ENCODE measurements at places on chromosomes 3 and 15.
A peak's percentile ranks its signal among the peaks of the same experiment; 100 is the strongest.

DNA sequence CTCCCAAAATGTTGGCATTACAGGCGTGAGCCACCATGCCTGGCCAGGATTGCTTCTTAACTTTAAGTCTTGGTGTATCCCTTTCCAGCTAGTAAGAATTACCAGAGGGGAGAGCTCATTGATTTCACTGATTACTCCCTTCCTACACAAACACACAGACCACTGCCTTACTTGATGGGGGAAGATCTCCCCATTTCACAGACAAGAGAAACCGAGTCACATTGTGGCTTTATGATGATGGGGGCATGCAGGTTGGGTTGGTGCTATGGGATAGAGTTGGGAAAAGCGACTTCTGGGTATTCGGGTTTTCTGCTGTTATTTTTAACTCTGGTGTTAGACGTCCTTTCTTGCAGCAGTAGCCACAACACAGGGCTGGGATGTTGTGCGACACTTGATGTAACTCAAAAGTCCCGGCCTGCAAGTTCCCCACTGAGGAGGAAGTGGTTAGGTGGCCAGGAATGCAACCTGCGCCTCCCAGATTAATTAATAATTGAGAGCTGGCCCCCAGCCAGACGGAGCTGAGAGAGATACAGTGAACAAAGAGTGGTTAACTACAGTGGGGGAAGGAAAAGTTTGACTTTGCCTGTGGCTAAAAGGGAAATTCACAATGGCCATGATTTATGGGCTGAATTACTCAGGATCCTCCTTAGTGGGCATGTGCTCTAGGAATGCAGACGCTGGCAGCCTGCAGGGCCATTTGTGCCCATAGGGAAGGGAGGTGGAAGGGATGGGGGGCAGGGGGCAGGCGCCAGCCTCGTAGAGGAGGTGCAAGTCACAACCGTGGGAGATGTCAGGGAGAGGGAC lies 63.6 kb downstream of the SMAD6 start:
- DNase-seq: no peak

GRCh38 chr15:37877851-37878741 lies 56.3 kb upstream of the TMCO5A start:
- DNase-seq: no peak

- no peak for DNase-seq
Measured at GRCh38 chr3:100354850-100355249, 20.3 kb downstream of the NIT2 start.

DNA sequence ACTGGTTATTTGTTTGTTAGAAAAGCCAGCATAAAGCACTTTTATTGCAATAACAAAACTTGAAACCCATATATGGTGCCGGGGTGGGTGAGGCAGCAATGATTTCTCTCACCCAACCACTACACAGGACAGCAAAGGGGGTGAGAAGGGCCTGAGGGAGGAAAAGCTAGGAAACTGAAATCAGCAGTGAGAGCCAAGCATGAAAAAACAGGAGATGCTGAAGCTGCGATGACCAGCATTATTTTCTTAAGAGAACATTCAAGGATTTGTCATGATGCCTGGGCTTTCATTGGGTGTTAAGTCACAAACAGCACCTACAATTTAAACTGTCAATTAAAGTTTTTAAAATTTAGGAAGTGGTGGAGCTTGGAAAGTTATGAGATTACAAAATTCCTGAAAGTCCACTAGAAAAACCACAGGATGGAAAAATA lies 11.9 kb upstream of the TM4SF4 start:
- no peak for DNase-seq

DNA sequence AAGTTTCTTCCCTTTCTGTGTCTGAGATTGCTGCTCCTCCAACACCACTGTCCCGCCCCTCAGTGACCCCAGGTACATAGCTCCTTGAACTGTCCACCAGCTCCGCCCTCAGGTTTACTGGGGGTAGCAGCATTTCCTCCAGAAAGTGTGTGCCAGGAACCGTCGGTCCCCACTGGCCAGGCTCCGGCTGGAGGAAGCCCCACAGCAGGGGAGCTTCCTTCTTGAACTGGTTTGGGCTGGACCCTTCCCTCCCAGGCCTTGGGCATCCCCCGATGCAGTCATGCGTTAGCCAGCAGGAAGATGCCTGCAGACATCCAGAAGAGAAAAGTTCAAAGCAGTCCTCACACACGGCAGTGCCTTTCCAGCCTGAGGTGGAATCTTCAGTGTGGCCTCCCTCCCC lies 19.7 kb downstream of the PAK6 start:
- no peak for DNase-seq

GRCh38 chr3:149575213-149575960 lies 82.4 kb downstream of the WWTR1 start:
- no peak for DNase-seq

GRCh38 chr15:63054985-63055384 lies 12.4 kb downstream of the TPM1 start:
- DNase-seq: no peak

- no peak for DNase-seq
Measured at GRCh38 chr15:61556037-61556648, 327.0 kb upstream of the RORA start.

DNA sequence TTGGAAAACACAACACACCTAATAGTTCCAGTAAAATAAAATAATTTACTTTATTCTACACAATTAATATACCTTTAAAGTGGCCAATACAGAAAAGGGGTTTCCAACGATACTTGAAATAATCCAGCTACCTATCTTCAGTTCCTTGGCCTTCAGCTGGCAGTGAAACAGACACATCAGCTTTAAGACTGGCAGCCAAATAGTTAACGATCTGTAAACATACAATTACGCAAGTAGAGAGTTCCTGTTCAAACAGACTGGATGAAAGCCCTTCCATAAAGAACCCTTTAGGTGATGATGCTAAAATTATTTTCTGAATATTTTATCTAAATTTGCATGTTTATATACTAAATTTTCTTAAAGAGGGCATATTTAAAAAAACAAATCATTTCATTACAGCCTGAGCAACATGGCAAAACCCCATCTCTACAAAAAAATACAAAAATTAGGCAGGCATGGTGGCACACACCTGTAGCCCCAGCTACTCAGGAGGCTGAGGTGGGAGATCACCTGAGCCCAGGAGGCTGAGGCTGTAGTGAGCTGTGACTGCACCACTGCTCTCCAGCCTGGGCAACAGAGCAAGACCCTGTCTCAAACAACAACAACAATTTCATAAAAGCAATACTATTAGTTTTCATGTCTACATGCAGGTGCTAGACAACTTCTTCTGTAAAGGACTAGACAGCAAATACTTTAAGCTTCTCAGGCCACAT lies 12.9 kb downstream of the DYNC1LI1 start:
- DNase-seq: no peak

GRCh38 chr3:118400886-118401285 lies 633.8 kb downstream of the IGSF11 start:
- no peak for DNase-seq

DNA sequence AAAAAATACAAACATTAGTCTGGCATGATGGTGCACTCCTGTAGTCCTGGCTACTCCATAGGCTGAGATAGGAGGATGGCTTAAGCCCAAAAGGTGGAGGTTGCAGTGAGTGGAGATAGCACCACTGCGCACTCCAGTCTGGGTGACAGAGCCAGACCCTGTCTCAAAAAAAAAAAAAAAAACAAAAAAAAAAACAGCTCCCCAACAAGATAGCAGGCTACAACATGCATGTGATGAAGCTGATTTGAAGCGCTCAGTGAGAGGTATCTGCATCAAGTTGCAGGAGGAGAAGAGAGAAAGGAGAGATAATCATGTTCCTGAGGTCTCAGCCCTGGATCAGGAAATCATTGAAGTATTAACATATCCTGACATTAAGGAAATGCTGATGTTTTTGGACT lies 608 bp upstream of the PPCDC start:
- DNase-seq: no peak

GRCh38 chr3:28057539-28057938 lies 183.9 kb upstream of the CMC1 start:
- DNase-seq: no peak

DNA sequence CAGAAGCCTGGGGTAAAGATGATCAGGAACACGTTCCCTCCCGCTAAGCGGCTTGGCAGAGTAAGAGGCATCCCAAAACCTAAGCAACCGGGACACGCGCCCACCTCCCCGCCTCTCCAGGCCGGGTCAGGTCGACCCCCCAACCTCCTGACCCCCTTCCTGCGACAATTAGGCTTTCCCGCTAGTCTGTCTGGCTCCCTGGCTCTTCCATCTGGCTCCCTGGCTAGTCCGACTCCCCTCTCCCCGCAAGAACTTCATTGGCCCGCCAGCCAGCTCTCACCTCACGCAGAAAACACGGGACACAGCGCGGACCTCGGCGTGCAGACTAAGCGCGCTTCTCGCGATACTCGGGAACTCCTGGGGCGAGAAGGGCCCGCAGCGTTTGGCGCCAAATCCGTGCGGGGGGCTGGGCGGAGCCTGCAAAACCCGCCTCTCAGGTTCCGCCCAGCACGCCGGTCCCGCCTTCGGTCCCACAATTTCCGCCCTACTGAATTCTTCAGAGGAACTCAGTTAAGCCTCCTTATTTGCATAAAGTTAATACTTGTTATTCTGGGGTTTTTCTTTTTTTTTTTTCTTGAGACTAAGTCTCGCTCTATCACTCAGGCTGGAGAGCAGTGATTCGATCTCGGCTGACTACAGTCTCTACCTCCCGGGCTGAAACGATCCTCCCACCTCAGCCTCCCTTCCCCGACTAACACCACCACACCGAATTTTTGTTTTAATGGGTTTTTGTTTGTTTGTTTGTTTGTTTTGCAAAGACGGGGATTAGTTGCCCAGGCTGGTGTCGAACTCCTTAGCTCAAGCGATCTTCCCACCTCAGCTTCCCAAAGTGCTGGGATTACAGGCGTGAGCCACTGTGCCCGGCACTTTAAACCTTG lies at the start of gene TIPIN:
TIPIN (minus strand) TSS at position 327 of the 878 bp plus-strand sequence. CDS start 3,738 bp downstream, outside the sequence.
- peak; percentile 98 for DNase-seq

GRCh38 chr3:189624130-189624529 lies 7.1 kb upstream of the TP63 start:
- no peak for DNase-seq

DNA sequence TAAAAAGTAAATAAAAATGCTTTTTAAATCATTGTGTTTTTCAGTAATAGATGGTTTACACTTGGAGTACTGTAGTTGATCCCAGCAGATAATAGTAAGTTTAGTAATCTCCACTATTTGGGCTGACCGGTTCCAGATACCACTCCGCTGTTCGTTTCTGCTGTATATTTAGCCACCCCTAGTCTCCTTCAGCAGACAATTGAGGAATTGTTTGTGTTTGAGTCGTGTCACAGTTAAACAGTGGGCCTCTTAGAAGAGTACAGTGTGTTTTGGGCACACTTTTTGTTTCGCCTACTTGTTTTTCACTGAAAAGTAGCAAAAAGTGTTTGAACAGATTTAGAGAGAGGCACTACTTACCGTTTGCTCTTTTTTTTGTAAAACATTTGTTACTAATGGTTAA lies 33.2 kb downstream of the PAK2 start:
- DNase-seq: no peak

GRCh38 chr3:176911579-176911978 lies 285.7 kb downstream of the TBL1XR1 start:
- DNase-seq: no peak

GRCh38 chr15:71052356-71052755 lies 62.9 kb upstream of the THSD4 start:
- DNase-seq: no peak

DNA sequence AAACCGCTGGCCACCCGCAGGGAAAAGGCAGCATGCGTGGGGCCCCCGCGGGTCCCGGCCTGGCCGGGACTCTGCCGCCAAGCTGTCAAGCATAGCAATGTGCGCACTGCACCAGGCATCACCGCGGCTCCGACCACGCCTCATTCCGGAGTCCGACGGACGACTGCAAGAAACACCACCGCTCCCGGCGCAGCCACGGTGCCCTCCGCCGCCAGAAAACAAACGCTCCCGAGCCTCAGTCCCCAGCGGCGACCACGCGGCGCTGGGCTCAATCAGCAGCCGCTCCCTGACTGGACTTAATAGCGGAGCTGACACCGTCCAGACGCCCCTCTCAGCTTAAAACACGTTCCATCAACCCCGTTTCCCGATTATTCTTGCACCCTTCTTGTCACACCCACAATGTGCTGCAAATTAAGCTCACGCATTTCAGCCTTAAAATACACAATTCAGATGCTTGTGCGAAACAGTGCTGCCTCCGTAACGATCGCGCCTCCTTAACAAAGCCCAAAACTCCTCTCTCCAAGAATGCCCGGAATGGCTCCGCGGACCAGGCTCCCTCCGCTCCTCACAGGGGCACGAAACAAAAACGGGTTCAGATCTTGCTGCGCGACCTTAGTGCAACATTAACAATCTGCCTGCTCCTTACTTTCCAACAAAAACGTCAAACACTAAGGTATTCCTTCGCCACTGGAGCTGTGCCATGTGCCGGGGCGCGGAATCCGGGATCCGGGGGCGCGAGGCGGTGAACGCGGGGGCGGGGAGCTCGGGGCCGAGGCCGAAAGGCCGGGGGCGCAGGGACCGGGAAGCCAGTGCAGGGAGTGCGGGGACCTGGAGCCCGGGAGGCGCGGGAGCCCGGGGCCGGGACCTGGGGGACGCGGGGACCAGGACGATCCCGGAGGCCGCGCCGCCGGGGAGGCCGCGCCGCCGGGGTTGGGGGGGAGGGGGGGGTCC lies 655 bp downstream of the CYFIP1 start:
- DNase-seq: peak; percentile 43

DNA sequence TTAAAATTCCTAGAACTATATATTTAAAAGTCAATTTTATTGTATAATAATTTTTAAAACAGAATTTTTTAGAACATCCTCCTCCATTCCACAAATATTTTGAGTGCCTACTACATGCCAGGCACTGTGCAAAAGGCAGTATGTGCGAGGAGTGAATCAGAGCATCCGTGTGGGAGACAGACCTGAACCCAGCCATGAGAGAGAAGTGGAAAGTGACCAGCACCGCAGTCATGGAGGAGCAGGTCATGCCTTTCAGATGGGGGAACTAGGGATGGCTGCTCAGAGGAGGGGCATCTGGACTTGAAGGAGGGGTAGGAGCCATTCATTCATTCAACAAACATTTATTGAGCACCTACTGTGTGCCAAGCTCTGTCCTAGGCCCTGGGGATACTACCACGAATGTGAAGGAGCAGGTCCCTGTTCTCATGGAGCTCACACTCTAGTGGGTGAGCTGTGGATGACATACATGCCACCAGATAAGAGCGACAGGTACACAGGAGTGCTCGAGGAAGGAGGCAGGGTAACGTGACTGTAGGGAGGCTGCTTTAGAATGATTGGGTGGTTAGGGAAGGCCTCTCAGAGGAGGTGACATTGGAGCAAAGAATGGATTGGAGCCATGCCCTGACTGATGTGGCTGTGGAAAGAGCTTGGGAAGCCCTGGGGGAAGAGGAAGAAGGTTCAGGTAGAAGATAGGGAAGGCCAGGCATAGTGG lies 3.1 kb upstream of the CHRNA3 start:
- DNase-seq: no peak

- no peak for DNase-seq
Measured at GRCh38 chr3:186121968-186122367, 13.1 kb upstream of the ETV5 start.

DNA sequence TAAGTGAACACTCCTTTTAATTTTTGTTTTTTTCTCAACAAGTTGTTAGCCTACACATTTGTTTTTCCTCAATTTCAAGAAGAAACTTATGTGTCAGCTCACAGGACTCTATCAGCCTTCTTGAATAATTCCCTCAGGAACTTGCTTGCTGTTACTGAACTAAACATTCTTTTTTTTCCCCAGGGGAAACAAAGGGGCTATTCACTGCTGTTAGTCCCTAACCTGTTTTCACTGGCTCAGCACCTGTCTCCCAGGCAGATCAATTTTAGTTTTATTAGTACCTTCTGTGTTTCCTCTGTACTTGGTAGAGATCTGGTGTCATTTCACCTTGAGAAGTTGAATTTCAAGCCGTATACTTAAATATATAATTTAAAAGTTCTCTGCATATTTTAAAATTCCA lies 644.6 kb downstream of the CADM2 start:
- no peak for DNase-seq
